ENCODE measurements at places on chromosomes 16 and 17.

DNA sequence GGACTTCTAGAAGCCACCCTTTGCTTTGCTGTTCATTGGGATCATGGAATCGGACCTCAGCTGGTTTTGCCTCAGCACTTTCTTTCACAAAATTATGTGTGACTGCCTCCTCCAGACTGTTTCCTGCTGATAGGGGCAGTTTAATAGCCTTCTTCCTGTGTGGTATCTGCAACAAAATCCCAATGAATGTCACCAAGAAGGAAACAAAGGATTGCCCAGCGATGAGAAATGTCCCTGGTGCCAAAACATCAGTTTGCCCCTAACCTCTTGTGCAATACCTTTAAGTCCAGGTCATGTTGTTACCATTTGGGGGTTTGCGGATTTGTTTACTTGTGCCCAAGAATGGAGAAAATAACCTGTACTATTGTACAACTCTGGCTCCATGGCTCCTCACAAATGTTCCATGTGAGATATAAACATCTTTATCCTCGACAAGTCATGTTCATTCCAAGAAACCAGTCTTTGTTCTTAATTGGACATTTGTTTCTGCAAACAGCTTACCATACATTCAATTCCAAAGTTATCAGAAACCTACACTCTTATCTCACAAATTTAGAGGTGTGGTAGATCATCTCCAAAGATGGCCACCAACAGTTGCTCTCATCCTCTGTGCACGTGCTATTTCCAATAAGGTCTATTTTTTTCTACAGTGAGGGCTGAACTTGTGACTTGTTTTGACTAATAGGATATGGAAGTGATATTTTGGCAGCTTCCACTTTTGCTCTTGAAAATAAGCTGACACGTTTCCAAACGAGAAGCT, 14.8 kb downstream of the TAC4 start:
- peaks cover 5% of the 10 kb centered on the region for H3K36me3 ChIP-seq
- no peak for DNase-seq
- peaks cover 1% of the 10 kb centered on the region for H3K27me3 ChIP-seq
- no peak overlapping the region for H3K27ac ChIP-seq
- no peak overlapping the region for H3K4me3 ChIP-seq

DNA sequence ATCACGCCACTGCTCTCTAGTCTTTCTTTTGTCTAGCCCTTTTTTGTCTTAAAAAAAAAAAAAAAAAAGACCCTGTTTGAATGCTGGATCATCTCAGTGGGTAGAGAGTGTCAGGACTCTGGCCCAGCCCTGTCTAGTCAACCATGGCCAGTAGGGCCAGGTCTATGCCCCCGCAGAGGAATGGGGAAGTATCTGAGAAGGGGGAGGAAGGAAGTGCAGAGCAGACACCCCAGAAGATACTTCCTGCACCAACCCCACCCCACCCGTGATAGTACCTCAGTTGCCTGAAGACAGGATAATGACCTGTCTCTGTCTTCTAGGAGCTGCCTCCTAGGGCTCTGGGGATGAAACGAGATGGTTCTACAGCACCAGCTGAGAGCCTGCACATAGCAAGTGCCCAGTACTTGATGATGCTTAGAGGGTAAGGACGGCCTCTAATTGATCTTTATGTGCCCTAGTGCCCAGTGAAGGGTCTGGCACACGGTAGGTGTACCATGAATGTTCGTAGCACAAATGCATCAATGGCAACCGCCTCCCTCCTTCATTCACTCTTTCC, 55.4 kb downstream of the ABAT start:
- DNase-seq = no peak
- H3K4me3 ChIP-seq = no peak overlapping the region
- peaks cover 11% of the 10 kb centered on the region for H3K27me3 ChIP-seq
- H3K36me3 ChIP-seq = peaks cover 18% of the 10 kb centered on the region

DNA sequence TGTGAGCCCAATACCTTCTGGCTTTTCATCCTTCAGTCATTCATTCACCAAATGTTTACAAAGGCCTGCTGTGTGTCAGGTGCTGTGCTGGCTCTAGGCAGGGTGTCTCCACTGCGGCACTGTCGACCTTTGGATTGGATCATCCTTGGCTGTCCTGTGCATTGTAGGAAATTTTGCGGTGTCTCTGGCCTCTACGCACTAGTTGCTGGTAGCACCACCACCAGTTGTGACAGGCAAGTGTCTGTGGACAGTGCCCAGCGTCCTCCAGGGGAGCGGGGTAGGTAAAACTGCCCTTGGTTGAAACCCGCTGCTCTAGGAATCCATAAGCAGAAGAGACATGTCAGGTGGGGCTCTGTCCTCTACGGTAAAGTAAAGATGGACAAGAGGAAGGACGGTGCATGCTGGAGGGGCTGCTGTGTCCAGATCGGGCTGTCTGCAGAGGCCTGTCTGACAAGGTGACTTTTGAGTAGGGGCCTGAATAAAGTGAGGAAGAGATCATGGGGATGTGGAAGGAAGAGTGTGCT, 123.7 kb downstream of the SNX29 start:
- H3K4me3 ChIP-seq = no peak overlapping the region
- H3K4me1 ChIP-seq = peaks cover 34% of the 10 kb centered on the region
- no peak overlapping the region for H3K27ac ChIP-seq

DNA sequence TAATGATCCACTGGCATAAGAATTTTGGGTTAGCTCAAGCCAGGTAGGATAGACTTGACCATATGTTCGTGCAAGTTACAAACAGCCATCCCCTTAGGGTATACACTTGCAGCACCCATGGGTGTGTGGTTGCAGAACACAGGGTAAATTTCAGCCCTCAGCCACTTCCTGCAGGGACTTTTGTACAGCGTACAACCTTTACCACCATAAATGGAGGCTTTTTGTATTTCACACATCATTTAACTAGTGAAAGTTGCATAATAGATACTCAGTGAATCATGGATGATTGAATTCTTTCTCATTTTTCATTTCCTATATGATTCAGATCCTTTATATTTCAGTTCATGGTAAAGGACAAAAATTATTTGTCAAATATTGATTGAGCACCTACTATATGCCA, 473.9 kb downstream of the CDH13 start:
- H3K36me3 ChIP-seq = peaks cover 24% of the 10 kb centered on the region
- no peaks in the 10 kb centered on the region for H3K27me3 ChIP-seq
- H3K27ac ChIP-seq = no peak overlapping the region
- H3K4me1 ChIP-seq = no peaks in the 10 kb centered on the region

- peaks cover 10% of the 10 kb centered on the region for H3K4me1 ChIP-seq
- DNase-seq = no peak
- H3K4me3 ChIP-seq = peak overlapping the region; percentile 25
- H3K27me3 ChIP-seq = peaks cover 5% of the 10 kb centered on the region
- no peak overlapping the region for H3K27ac ChIP-seq
Observed at GRCh38 chr16:70460737-70461261, 6.4 kb downstream of the FCSK start.

GRCh38 chr17:80082403-80083135, 18.8 kb upstream of the GAA start:
- H3K4me1 ChIP-seq = peaks cover 4% of the 10 kb centered on the region
- H3K27me3 ChIP-seq = peaks cover 5% of the 10 kb centered on the region
- peak; percentile 77 for DNase-seq
- H3K27ac ChIP-seq = no peak overlapping the region
- H3K36me3 ChIP-seq = peaks cover 3% of the 10 kb centered on the region
